ENCODE measurements at places on chromosomes 5 and 9.

DNA sequence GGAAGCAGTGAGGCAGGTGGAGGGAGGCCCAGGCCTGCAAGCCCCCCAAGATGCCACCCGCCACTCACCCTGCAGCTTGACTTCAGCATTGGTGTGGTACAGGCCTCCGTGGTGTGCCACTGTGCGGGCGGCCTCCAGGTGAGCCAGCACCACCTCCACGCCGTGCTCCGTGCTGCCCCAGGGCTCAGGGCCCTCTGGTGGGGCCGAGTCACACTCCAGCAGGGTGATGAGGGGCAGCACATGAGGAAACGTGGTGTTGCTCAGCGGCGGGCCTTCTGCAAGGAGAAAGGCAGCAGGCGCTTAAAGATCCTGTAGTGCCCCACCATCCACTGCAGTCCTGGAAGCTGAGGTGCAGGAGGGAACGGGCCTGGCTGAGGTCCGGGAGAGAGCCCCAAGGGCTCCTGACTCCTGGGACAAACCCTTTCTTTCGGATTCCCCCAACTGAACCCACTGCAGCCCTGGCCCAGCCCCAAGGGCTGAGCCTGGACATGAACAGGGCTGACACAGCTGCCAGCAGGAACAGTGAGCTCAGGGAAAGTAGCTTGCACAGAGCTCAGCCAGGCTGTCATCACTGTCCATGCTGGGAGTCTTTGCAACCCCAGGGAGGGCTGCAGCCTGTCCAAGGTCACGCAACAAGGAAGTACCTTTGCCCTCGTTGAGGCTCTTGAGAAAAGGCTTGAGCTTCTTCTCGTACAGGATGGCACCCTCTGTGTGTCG lies 4.7 kb upstream of the TOR2A start:
- DNase-seq: no peak

- no peak for DNase-seq
Measured at GRCh38 chr9:70994582-70994981, 126.8 kb downstream of the TRPM3 start.

DNA sequence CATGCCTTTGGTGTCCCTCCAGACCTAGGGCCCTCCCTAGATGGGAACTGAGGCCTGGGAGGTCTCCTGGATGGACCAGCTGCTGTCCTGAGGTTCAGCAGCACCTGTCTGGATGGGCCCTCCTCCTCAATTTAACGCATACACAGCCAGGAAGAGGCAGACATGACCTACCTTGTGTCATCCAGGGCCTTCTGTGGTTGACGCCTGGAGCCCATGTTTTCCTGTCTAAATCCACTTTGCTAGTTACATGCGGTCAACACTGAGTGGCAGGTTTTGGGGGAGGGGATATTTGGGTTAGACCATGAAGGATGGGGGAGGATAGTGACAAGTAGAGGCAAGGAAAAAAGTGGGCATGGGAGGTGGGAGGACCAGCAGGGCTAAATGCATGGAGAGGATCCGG lies 3.1 kb upstream of the STC2 start:
- DNase-seq: no peak

- DNase-seq: no peak
Measured at GRCh38 chr5:111337688-111338087, 113.5 kb downstream of the CAMK4 start.

DNA sequence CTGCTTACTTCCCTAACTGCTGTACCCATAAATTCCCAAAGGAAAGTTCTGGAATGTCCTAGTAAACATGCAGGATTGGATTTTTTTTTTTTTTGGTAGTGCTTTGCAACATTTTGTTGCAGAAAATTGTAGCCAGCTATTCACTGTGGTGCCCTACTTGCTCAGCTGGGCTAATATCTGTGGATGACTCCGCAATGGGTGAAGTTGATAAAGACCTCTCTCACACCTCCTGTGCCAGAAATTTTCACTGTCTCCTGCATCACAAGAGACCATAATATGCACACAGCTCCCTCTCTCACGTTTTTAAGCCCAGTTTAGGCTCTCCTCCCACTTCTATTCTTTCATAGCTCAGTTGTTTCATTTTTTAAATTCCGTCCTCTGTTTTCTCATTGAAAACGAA lies 136.5 kb upstream of the C6 start:
- no peak for DNase-seq

DNA sequence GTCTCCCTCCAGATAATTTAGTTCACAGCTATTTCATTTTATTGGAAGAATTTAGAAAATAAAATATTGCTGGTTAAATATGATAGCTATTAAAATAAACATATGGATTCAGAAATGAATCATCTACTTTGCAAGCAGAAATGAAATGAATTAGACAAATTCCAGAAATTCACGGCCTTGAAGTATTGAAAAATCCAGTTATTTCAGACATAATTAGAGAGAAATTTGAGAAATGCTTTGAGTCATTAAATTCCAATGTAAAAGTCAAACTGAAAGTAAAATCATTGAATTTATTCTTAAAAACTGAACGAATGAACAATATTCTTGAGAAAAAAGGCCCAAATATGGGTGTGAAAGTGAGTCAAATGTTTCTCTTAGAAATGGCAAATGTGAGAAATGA lies 632.6 kb upstream of the EDIL3 start:
- no peak for DNase-seq

DNA sequence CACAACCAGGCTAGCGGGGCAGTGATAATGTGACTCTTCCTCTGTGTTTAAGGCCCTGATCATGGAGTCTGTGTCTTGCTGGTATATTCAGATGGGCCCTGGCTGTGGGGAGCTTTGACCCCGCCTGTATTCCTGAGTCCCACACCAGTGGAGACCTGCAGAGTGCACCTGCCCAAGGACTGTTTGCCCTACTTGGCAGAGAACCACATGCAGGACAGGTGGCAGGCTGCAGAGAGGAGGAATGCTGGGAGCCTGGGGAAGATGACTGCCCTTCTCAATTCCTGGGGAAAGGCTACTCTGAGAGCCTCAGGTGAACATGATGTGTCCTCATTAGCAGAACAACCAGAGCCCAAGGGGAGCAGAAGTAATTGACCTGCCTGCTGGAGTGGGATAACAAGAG lies 36.2 kb downstream of the IARS1 start:
- DNase-seq: no peak

DNA sequence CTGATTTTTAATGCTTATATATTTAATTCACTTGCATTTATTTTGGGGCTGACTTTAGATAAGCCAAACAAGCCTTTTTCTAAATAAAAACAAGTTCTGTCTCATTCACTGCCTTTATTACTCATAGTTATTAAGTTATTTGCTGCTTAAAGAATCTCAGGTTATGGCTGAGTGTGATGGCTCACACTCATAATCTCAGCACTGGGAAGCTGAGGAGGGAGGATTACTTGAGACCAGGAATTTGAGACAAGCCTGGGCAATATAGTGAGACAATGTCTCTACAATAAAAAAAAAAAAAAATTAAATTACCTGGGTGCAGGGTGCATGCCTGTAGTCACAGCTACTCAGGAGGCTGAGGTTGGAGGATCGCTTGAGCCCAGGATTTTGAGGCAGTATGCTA lies 85.0 kb upstream of the MAN2A1 start:
- DNase-seq: no peak

DNA sequence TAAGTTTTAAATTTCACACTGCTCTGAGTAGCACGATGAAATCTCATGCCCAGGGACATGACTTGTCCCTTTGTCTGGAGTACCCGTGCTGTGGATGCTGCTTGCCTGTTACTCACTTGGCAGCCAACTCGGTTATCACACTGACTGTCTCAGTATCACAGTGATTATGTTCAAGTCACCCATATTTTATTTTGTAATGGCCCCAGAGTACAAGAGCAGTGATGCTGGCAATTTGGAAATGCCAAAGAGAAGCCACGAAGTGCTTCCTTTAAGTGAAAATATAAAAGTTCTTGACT lies 22.8 kb upstream of the SCGB3A2 start:
- no peak for DNase-seq

GRCh38 chr9:86955561-86955960 lies 8.3 kb upstream of the GAS1 start:
- DNase-seq: no peak

DNA sequence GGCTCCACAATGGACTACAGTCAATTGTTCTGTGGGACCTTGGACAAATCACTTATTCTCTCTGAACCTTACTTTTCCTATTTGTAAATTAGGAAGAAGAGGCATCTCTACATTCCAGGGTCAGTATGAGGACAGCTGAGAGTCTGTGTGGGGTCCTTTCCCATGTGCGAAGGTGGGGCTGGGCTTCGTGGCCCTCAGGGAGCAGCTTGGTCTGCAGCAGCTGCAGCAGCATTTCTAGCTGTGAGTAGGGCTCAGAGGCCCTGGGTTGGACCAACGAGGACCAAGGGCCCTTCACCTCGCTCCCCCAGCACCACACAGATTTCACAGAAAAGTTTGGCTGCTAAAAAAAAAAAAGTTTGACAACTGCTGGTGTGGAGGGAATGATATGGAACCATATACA lies 9.4 kb upstream of the DDX41 start:
- DNase-seq: no peak

- no peak for DNase-seq
Measured at GRCh38 chr5:135800656-135801055, 33.8 kb upstream of the SLC25A48 start.

DNA sequence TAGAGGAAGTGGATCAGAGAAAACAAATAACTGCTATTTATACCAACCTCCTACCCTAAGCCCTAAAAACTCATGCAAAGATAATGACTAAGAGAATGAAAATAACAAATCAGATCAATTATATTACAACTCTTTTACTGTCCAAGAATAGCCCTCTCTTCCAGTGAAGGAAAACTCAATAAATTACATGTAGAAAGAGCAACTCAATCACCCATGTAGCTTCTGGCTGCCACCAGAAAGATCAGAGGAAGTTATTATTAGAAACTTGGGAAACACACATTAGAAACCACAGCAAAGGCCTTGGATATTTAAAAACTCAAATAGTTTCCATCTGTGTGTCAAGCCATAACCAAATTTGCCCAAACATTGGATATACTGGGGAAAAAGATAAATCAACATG lies 134.0 kb upstream of the TARS1 start:
- no peak for DNase-seq

- no peak for DNase-seq
Measured at GRCh38 chr5:124452412-124452811, 294.0 kb downstream of the ZNF608 start.

GRCh38 chr5:64077589-64077988 lies 88.1 kb upstream of the RNF180 start:
- no peak for DNase-seq

DNA sequence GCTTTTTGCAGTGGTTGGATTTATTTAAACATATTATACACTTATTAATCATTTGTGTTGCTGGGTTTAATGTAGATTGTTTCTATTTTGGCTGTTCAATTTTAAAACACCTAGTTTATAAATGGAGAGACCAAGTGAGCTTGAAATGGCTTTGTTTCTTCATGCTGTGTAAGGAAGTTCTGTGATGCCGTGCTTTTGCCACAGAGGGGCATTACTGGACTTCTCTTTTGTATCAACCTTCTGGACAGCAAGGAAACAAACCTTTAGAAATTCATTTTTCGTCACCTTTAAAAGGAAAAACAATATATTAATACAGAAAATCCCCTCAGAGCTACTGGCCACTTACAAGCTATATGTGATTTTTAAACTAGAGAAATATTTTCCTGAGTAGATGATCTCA lies 81.9 kb downstream of the DMRTA1 start:
- DNase-seq: no peak

DNA sequence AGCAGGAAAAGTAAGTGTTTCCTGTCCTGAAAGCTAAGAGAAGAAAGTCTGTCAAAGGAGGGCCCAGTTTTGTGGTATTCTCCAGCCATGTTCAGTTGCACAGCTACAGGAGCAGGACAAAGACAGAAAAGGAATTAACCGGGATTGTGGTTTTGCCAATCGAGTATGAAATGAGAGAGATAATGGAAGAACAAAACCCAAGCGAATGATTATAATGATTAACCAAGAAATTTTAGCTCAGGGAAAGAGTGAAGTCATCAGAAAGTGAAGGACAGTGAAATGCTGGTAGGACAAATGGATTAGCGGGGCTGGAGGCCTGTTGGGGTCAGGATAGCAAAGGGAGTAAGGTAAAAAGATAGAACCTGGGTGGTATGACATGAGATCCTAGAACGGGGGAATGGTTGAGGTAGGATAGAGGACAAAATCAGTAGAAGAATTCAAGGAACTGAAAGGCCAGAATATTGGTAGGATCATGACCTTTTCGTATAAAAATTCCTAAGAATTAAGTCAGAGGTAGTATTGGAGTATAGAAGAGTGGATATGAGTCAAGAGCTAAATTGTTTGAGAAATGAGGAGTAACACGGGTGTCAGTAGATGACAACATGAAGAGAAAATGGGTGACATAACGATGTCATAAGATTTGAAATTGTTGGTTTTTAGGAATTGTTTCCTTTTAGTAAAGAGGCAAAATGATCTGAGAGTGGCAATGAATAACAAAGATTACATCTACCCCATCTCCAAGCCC lies 52.8 kb downstream of the DIAPH1 start:
- no peak for DNase-seq

DNA sequence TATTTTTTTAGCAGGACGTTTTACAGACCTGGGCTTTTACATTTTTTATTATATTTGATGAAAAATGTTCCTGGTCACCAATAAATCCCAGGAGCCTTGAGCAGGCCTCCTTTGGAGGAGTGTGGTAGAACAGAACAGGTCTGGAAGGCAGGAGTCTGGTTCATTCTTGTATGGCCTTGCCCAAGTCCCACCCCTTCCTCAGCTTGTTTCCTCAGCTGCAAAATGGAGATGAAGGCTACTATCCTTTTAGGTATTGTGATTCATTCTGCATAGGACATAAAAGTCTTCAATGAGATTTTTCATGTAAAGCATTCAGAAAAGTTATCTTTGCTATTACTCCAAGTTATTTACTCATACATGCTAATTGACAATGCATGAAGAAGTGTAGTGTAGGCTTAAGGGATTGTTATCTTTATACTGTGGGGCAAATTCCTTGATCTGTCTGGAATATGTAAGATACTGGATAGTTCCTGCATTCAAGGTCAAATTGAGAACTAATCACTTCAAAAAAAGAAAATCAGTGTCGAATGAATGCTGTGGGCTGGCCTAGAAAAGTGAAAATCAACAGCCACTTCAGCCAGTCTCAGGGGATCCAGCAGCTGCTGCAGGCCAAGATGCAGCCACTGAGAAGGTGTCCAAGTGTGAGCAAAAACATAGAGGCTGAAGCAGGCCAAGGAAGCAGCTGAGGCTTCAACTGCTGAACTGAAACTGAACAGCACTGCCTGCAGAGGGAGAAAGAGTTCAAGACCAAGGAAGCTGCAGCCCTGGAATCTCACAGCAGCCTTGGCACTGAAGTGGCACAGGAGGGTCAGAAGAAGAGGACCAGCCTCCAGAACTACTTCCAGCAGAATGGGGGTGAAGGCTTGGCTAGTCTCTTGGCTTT lies 15.5 kb upstream of the SLC36A3 start:
- no peak for DNase-seq

GRCh38 chr5:170630711-170631141 lies 126.9 kb downstream of the KCNIP1 start:
- no peak for DNase-seq

DNA sequence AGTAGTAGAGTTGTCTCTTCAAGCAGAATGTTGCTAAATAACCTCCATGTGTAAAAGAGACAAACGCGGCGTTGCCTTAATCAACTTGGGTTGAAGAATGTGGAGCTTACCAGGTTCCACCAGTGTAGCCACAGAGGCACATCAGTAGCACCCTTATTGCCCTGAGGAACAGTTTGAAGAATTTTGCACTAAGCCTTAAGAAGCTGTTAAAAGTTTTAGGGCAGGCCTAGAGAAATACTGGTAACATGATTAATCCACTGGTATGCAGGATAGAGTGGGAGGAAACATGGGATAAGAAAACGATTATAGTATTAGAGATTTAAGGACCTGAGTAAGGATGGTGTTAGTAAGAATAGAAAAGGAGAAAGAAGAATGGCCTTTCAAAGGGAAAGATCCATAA lies 100.6 kb downstream of the ZCCHC7 start:
- no peak for DNase-seq

GRCh38 chr9:33082538-33083326 lies 6.3 kb upstream of the SMU1 start:
- no peak for DNase-seq

Measured in T-helper 1 cell (primary cell).